ENCODE measurements at places on chromosomes 13 and 19.

DNA sequence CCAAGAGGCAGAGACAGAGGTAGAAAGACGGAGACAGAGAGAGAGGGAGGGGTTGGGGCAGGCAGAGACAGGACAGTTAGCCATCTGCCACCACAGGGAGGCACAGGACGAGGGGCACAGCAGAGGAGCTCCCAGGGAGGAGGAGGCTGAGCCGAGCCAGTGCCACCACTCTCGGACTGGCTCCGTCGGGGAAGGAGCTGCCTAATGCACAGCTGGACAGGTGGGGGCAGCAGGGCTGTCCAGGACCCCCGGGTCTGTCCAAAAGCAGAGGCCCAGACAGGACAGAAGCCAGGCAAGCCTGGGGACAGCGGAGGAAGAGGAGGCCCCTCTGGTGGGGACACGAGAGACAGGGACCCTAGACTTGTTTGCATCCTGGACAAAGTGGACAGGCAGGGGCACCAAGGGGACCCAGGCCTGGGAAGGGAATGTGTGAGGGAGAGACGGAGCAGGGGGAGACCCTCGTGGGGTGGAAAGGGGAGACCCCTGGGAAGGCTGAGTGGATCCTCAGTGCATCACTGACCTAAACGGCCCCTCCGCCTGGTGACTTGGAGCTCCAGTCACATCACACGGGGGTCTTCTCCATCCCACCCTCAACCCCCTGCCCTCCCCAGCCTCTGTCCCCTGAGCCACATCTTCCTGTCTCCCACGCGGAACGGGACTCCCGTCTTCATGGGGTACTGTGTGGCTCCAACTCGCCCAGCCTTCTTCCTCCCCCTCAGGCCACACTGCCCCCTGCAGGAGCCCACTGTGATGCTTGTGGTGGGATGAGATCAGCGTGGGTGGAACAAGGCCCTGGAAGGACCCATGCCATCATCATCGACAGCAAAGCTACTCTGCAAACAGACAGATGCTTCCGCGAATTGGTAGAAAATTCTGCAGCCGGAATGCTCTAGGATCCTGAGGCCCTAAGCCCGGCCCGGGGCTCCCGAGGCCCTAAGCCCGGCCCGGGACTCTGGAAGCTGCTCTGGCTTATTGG, 915 bp downstream of the F10 start:
- DNase-seq, result peak; percentile 37

- DNase-seq, result no peak
Observed at GRCh38 chr13:109870274-109870673, 83.9 kb upstream of the IRS2 start.

DNA sequence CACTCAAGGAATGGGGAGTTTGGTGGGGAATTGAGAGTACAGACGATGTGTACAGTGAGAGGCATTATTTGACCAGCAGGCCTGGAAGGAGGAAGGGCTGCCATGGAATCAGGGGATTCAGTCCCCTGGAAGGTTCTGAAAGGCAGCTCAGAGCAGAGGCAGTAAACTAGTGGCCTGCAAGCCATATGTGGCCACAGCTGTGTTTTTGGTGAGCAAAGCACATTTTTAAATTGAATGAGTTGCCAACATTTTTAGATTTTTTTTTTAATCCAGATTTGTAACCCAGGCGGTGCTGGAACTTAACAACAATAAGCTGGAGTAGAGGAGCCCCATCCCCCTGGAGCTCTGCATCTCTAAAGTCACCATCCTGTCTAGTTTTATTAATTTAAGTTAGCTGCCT, 95.3 kb upstream of the IPO5 start:
- DNase-seq, result no peak

DNA sequence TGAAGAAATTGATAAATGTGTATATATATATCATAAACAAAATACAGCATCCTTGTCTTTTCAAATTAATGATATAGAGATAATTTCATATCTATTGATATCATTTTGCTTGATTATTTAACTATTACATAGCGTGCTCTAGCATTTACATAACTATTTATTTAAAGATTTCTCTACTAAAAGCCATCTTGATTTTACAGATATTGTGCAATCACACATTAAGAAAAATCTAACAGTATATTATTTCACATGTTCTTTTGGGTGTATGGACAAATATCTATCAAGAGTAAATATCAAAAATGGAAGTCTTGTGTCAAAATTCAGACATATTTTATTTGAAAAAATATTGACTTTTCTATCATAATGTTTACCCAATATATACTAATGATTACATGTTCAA, 966.8 kb downstream of the SLITRK5 start:
- DNase-seq, result no peak

DNA sequence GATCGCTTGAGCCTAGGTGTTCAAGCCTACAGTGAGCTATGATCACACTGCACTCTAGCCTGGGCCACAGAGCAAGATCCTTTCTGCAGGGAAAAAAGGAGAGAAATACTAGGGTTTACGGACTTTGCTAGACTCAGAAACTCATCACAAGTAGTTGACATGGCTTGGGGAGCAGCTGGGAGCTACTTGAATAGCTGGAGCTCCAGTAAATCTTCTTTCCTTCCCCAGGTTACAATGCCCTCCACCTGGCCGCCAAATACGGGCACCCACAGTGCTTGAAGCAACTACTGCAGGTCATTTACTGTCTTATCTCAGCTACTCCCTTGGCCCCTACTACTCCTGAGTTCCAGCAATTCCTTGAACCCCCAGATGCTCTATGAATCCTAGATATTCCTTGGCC, 19.3 kb downstream of the ANKRD24 start:
- DNase-seq, result no peak

DNA sequence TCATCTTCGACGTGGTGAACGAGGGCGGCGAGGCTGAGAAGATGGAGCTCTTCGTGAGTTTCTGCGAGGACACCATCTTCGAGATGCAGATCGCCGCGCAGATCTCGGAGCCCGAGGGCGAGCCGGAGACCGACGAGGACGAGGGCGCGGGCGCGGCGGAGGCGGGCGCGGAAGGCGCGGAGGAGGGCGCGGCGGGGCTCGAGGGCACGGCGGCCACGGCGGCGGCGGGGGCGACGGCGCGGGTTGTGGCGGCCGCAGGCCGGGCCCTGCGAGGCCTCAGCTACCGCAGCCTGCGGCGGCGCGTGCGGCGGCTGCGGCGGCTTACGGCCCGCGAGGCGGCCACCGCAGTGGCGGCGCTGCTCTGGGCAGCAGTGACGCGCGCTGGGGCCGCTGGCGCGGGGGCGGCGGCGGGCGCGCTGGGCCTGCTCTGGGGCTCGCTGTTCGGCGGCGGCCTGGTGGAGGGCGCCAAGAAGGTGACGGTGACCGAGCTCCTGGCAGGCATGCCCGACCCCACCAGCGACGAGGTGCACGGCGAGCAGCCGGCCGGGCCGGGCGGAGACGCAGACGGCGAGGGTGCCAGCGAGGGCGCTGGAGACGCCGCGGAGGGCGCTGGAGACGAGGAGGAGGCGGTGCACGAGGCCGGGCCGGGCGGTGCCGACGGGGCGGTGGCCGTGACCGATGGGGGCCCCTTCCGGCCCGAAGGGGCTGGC, 52.6 kb downstream of the MAP4K1 start:
- peak; percentile 21 for DNase-seq

DNA sequence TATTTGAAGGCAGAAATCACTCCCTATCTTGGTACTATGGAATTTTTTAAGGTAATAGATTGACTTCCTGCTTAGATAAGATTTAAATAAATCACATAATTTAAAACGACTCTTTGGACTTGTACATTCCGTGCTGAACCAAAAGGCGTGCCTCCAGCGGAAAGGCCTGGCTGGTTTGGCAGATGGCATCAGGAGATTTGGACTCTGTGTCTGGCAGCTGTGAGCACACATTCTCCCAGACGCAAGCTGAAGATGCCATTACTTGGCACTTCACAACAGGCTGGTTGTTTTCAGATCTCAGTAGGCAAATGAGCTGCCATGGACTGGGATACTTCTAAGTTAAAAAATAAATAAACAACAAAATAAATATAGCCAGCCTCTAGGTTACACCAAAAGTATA, 104.5 kb upstream of the SLC15A1 start:
- DNase-seq, result no peak

- DNase-seq, result peak; percentile 85
Observed at GRCh38 chr13:67493835-67494234, 263.7 kb upstream of the PCDH9 start.

GRCh38 chr19:22545751-22546150, 88.4 kb upstream of the ZNF492 start:
- peak; percentile 64 for DNase-seq

DNA sequence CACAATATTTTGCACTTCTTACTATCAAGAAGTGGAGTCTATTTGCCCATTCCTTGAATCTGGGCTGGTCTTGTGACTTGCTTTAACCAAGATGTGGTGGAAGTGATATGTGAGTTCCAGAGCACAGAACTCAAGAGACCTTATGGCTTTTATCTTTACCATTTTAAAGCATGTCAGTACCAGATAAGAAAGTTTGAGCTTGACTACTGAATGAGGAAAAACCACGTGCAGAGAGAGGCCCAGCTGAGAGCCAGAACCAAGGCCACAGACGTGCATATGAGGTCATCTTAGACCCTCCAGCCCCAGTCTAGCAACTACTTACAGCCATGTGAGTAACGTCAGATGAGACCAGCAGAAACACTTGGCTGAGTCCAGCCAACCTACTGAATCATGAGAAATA, 6.3 kb upstream of the CDK8 start:
- peak; percentile 91 for DNase-seq

DNA sequence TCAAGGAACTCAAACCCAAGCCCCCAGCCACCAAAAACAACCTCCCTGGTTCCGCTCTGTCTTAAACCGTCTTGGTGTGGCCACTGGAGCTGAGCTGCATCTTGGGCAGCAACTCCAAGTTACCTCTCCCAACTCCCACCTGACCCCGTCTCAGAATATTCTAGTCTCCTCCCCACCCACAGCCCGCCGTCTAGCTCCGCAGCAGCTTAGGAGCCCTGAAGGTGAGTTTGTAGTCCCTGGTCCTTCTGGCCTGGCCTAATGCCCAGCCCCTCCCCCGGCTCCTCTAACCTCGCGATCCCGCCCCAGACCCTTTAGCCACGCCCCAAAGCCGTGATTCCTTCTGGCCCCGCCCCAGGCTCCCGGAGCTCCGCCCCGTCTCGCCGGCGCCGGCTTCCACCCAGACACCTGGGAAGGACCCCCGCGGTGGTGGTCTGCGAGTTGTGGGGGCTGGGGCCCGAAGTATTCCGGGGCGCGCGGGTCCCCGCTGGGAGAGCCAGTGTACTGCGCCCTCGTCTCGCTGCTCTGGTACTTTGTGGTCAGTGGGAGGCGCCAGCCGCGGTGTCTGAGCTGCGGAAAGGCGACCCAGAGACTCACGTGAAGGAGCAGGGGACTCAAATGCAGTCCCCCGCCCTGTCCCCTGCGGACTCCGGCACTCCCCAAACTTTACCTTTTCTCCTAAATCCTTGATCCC, 2.5 kb upstream of the LHB start:
- peak; percentile 71 for DNase-seq

DNA sequence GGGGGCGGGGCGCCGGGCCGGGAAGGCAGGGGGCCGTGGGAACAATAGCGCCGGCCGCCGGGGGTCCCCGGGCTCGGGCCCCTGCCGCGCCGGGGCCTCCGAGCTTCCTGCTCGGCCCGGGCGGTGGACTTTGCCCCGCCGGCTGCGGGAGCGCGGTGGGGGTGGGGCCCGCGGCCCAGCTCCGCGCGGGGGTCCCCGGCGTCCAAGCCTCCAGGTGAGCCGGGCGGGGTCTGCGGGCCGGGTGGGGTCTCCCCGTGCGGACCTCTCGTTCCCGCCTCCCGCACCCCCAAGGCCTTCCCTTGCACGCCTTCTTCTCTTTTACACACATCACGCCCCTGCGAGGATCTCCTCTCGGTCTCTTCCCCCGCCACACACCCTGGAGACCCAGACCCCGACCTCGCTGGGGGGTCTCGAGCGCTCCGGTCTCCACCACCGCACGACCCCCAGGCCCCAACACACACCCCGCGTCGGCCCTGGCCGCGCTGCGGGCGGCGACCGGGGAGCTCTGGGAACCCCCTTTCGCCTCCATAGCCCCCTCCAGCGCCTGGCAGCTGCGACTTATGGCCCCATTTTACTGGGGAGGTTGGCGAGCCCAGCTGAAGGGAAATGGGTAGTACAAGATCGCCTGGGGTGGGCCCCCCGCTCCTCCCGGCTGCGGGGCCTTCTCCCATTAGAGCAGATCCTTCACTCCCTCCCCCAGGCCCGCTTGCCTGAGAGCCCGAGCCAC, 711 bp downstream of the CAMSAP3 start:
- DNase-seq, result no peak

GRCh38 chr19:11813703-11814028, 407 bp upstream of the ZNF440 start:
- DNase-seq, result no peak

GRCh38 chr19:10830931-10831779, 4.9 kb downstream of the TMED1 start:
- DNase-seq, result no peak

- peak; percentile 51 for DNase-seq
Observed at GRCh38 chr13:89695343-89696257, 1651.9 kb upstream of the MIR17HG start.
